ENCODE measurements at places on chromosomes 2 and 18.

DNA sequence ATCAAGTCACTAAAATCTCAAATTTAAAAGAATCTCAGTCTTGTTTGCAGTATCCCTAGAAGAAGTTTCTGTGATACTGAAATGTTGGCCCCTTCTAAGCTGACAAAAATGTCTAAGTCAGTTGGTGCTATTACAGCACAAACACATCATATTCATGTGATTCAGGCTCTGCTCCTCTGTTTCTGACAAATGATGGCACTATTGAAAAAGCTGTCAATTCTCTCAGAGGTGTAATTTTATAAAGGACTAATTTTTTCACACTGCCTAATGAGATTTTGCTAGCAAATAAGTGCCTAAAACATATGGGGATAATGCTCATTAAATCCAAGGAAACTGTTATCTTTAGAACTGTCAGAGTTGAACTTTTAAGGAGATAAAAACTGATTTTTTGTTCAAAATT lies 445.9 kb downstream of the DSC3 start:
- no peak for DNase-seq

DNA sequence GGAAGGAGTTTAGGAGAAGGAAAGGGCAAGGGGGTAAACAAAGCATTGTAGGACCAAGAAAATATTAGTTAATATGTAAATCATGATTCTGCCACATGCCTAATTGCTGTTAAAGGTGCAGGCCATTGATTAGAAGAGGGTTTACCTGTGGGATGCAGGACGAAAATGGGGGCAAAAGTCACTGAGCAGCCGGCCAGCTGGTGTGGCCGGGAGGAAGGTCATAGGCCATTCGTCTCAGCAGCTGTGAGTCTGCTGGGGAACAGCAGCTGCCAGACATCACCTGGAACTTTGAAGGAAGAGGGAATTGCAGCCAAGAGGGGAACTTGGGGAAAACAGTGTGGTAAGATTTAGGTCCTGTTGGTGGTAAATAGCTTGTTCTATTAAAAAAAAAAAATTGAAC lies 184.4 kb downstream of the DYSF start:
- DNase-seq: no peak

DNA sequence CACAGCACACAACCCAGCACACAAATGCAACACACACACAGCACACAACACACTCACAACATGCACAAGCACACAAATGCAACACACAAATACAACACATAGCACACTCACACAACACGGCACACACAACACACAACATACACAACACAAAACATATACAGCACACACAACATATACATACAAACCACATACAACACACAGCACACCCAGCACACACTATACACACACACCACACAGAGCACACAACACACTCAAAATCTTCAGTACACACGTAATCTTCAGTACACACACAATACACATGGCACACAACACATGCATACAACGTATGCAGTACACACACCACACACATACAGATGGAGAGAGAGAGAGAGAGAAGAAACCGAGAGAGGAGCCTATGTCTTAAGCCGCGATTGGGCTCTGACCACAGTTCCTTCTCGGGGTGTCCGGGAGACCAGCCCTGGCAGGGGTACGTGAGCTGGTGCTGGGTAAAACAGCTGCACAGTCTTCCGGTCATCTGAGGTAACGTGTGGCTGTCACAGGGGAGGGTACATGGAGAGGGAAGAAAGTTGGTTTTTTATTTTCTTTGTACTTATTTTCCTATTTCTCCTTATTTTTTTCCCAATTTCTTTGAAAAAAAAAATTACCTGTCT lies 25.1 kb downstream of the POU3F3 start:
- DNase-seq: no peak

DNA sequence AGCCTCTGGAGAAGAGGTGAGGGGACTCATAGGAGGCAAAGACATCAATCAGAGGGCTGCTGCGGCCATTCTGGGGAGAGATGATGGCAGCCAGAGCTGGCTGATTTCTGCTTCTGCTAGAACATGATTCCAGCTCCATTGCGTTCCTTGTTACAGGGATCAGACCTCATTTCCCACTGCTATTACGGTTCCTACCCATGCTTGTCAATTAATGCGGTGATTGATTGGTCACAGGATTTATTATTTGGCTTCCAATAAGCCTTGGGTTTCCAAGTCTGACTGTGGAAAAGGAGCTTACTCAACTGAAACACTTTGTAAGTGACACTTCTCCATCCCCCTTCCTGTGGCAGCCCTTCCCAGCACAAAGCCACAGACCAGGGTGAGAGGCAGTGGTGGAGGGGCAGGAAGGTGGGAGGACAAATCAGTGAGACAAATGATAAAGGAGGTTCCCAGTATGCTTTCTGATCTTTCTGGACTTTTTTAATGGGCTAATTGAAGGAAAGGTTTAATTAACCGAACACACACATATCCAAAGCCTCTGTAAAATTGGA lies 26.8 kb upstream of the CTLA4 start:
- DNase-seq: no peak

DNA sequence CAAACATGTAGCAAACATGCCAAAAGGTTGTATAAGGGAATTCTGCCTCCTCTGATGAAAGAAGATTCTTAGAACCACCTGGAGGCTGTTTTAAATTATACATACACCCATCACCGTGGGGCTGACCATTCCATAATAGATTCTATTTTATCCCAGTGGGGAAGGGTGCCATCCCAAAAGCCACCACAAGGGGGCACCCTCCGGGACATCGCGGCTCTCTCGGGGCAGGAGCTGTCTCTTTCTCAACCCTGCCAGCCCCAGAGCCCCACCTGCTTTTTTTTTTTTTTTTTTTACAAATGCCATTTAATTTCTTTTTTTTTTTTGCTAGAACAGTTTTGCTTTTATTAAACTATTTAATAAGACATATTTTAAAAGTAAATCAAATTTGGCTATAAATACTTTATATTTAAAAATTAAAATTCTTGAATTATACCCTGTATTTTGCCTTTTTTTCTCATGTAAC lies 8.6 kb upstream of the MTCL1 start:
- DNase-seq: peak; percentile 67

DNA sequence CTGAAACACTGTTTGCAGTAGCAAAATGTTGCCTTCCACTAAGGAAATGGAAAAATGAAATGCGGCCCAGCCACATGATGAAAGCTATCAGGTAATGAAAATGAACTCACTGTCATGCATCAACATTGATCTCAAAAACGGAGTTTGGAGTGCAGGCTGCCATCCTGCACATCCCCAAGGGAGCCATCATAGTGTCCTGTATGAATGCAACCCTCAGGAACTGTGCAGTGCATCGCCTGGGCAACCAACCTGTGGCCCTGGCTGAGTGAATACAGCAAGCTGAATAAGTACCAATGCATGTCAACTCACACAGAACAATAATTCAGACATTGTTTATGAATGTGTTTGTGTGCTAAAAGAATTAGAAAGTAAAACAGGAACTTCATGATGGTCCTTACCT lies 23.1 kb upstream of the TXNDC2 start:
- DNase-seq: no peak

GRCh38 chr2:109434351-109434750 lies 179.4 kb downstream of the SEPTIN10 start:
- no peak for DNase-seq

DNA sequence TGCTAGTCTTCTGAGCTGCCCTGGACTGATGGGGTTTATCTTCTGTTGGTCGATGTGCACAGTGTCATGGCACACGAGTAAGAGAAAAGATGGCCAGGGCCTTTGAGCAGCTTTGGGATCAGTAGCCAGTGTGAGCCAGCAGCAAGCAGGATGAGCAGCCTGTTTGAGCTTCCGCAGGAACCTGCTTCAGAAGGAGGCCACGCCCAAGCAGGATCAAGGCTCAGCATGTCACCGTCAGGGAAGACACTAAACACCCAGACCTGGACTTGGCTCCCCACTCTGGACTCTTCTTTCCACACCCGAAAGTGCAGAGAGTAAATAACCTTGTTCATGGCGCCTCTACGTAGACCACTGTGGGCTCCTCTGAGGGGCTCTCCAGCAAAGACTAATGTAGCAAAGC lies 25.2 kb upstream of the ASB1 start:
- DNase-seq: no peak

- no peak for DNase-seq
Measured at GRCh38 chr2:23497536-23497935, 112.6 kb downstream of the KLHL29 start.

DNA sequence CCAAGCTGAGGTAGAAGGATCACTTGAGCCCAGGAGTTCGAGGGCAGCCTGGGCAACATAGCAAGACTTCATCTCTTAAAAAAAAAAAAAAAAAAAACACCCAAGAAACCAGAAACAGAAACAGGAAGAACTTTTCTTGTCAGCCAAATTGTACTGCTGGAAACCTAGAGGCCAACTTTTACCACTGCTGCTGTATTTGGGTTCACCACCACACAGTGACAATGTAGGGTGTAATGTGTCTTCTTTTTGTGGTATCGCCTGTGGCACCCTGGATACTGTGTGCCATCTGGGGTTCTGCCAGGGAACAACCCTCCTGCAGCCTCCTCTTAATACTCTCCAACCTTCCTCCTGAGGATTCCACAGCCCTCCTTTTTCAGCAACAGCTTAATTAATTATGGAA lies 72.6 kb downstream of the STK39 start:
- no peak for DNase-seq

DNA sequence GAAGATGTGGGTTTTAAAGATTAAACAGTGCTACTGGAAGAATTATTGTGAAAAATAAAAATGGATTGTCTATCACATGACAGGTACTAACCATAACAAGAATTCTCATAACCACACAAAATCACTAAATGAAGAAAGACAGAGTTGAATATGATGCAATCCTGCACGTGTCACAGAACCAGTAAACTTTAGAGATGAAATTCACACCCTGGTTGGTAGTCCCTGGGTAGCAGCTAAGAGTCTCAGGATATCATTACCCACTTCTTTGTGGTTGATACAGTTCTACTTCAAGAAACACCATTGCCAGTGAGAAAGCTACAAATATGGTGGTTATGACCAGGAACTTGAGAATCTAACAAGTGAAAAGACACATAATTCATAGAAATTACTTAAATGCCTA lies 450.2 kb downstream of the ERBB4 start:
- DNase-seq: no peak

DNA sequence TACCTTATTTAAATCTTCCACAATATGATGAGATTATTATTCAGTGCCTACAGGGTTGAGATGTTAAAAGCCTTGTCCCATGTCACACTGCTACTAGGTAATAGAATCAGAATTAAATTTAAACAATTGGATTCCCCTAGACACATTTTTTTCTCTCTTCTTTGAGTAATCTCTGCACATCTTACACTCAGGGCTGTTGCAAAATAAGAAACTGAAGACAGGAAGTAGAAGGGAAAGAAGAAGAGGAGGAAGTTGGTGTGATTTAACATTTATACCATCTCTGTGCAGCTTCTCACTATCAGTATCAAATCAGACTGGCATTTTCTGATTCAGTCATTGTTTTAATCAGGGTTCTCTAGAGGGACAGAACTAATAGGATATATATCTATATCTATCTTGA lies 677.6 kb downstream of the IRS1 start:
- DNase-seq: peak; percentile 38

- no peak for DNase-seq
Measured at GRCh38 chr2:220785178-220785577, 786.9 kb downstream of the EPHA4 start.

GRCh38 chr2:108125581-108125980 lies 114.2 kb upstream of the SULT1C3 start:
- no peak for DNase-seq

- no peak for DNase-seq
Measured at GRCh38 chr18:44107187-44107586, 573.5 kb upstream of the SETBP1 start.

- no peak for DNase-seq
Measured at GRCh38 chr2:215903203-215903602, 110.1 kb downstream of the MREG start.

GRCh38 chr2:202178346-202178958 lies 59.9 kb downstream of the SUMO1 start:
- peak; percentile 74 for DNase-seq

GRCh38 chr2:67277450-67277849 lies 119.7 kb upstream of the ETAA1 start:
- DNase-seq: no peak

- DNase-seq: no peak
Measured at GRCh38 chr2:174331595-174332216, 3.0 kb upstream of the SP9 start.

GRCh38 chr18:32695534-32695933 lies 77.3 kb downstream of the KLHL14 start:
- DNase-seq: no peak

Data from cardiac fibroblast (primary cell).